ENCODE measurements at places on chromosomes 16 and 17.

- DNase-seq = no peak
Measured at GRCh38 chr16:11833951-11834695, 17.2 kb downstream of the RSL1D1 start.

DNA sequence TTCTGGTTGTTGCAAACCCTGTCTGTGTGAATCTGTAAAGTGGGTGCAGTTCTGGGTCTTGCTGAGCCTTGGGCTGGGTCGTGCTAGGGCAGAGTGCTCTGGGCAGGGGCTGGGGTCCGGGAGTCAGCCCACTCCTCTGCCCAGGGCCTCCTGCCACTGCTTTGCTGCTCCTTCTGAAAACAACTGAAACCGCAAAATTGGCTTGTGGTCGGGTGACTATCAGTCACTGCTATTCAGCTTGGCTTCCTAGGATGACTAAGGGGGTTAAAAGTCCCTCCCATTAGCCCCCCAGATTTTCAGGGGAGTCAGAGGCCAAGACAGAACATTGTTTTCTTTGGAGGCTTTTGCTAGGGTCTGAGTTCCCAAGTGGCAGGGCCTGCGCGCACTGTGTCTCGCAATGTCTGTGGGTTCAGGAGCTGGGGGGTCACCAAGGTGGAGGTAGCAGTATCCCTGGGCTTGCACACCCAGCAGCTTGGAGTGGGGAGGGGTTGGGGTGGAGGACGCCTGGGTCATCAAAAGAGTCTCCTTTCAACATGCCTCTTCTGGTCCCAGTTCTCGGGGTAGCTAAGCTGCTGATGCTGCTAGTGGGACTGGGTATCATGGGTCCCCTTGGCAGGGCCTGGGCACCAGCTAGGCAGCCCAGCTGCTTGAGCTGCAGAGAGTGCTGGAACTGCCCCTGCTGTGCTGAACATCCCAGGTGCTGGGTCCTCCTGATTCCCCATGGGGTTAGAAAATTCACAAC lies 13.5 kb upstream of the TBX21 start:
- no peak for DNase-seq

DNA sequence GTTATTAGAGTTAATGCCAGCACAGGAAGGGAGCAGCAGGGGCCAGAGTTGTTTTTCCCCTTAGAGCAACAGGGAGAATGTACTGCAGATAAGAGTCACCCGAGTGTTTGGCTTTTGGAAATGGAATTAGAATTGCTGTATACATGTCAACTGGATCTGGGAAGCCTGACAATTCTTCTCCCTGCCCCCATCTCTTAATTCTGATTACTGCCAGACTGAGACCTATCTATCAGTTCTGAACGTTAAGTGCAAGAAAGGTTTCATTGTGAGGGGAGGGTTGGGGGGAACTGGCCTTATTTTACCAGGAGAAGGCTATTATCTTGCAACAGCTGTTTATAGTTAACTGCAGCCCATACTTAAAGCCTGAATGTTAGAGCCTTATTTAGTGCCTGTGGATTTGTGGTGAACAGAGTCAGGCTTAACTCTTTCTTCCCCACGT lies 424.5 kb upstream of the CDH11 start:
- DNase-seq = no peak

DNA sequence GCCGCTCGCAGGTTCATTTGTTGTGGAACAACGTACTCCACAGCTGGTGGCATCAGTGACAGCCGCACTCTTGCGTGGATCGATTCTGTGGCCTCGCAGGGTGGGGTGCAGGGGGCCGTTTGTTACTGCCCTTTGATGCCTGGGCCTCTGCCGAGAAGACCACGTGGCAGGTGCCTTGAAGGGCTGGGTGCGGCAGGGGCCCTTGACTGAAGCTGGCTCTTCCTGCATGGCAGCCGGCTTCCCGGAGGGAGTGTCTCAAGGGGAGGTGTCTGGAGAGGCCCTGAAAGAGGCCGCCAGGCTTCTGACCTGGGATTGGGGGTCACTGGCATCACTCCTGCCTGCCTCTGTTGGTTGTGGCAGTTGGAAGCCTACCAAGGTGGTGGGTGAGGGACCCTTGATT lies 43.8 kb downstream of the TBCD start:
- no peak for DNase-seq

- DNase-seq = no peak
Measured at GRCh38 chr16:56198006-56198754, 6.9 kb downstream of the GNAO1 start.

GRCh38 chr17:15255713-15256454 lies 9.2 kb downstream of the PMP22 start:
- no peak for DNase-seq

DNA sequence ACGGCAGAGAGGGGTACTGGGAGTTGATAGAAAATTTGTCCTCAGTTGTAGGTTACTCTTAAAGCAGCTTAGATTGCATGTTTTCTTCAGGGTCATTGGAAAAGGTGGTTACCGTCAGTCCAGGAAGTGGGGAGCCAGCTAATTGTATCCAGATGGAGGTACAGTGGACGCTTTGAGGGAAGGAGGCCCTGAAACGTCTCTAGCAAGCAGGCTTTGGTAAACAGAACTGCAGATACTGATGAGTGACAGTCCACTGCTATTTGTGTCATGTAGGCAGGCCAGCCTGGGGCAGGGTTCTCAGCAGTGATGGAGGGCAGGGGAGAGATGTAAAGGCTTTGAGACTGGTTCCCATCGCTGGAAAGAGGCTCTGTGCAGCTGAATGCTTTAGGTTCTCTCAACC lies 30.2 kb upstream of the ST6GALNAC1 start:
- no peak for DNase-seq

- no peak for DNase-seq
Measured at GRCh38 chr16:17204644-17205043, 266.1 kb downstream of the XYLT1 start.
